GM04503 (cell line): ENCODE measurements at places on chromosomes 11 and 22.
A peak's percentile ranks its signal among the peaks of the same experiment; 100 is the strongest.

- no peak for DNase-seq
Observed at GRCh38 chr11:69218271-69218682, 62.5 kb downstream of the SMIM38 start.

DNA sequence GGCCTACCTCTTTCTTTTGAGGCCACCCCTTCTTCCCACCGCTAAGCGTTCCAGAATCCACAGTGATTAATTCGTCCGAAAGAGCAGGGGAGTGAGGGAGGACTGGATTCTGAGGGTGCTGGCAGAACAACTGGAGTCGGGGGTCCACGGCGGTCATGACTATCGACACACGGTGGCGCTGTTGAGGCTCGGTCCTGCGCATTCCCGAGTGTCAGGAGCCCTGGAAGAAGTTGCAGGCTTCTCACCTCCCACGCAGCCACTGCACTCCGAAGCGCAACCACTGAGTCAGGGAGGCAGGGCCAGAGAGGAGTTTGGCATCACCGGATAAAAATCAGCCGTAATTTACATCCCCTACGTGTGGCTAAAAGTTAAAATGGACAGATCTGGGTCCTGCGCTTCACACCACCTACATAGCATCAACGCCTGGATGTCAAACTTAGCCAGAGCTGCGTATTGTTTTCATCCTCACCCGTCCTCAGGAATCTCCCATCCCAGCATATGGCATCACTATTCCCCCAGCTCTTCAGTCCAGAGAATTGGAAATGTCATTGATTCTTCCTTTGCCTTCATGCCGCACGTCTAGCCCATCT is 10.7 kb upstream of the CTSF start:
- no peak for DNase-seq

DNA sequence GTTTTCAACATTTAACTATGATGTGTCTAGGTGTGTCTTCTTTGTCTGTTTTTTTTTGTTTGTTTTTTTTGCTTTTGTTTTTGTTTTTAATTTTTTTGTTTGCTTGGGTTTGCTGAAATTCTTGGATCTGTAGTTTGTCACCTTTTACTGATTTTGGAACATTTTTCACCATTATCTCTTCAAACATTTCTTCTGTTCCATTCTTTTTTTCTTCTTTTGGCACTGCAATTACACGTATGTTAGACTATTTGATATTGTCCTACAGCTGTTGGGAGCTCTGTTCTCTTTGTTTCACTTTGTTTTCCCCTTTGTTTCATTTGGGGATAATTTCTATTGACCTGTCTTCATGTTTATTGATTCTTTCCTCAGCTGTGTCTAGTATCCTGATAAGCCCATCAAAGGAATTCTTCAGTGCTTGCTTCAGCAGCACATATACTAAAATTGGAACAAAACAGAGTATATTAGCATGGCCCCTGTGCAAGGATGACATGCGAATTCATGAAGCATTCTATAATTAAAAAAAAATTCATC is 60.8 kb downstream of the KREMEN1 start:
- no peak for DNase-seq

DNA sequence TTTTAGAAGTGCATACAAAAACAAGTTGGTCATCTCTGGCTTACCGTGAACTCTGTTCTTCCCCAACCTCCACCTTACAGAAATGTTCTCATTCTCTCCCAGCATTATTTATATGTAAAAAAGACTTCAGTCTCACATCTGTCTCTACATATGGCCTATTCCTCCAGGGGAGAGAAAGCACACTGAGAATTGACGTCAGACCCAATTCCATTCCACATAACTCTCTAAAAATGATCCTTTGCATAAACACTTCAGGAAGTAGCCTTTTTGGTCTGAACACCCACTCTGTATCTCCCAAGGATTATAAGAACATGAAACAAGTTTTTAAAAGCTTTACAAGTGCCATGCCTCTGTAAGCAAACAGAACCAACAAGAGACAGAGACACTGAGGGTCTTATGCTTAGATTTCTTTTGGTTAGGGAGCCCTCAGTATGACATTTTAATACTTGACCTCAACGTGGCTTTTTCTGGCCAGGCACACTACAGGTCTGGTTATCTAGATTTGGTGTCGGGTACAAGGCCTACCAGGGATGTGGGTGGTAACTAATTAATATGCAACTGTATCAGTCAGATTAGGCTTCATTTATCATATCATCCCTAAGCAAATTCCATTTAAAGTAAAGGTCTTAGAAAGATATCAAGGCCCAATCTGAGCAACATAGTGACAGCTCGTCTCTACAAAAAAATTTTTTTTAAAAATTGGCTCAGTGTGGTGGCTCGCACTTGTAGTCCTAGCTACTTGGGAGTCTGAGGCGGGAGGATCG is 48.5 kb upstream of the PPP2R1B start:
- no peak for DNase-seq

GRCh38 chr22:50014655-50015401 is 2.3 kb upstream of the IL17REL start:
- DNase-seq, result no peak

- no peak for DNase-seq
Observed at GRCh38 chr22:46183733-46184132, 33.4 kb downstream of the PPARA start.

- no peak for DNase-seq
Observed at GRCh38 chr22:37010976-37011375, 8.3 kb downstream of the TST start.

- DNase-seq, result no peak
Observed at GRCh38 chr11:117832511-117832910, 8.0 kb upstream of the FXYD2 start.

GRCh38 chr11:115132436-115133228 is 371.6 kb downstream of the CADM1 start:
- DNase-seq, result no peak

DNA sequence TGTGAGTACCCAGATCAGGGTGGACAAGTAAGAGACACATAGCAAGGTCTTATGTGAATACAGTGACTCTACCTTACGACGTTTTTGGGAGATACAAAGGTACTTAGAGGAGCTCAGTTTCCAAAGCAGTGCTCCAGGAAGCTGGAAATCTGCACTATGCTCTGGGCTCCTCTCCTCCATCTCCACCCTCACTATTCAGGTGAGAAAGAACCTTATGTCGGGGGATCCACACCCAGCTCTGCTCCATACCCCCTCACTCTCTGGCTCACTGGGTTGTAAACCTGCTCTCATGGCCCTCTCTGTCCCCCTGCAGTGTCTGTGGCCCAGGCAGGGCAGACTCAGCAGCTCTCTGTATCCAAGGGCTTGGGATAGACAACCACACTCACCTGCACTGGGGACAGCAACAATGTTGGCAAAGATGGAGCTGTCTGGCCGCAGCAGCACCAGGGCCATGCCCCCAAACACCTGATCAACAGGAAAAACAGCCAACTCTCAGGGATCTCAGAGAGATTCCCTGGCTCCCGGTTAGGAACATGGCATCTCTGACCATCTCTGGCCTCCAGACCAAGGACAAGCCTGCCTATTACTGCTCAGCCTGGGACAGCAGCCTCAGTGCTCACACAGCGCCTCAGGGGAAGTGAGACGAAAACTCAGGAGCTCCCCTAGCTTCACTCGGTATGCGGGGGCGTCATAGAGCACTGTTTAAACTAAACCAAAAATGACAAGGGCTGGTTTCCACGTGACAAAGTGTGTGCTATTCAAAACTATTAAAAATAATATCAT is 60.9 kb upstream of the TOP3B start:
- no peak for DNase-seq

DNA sequence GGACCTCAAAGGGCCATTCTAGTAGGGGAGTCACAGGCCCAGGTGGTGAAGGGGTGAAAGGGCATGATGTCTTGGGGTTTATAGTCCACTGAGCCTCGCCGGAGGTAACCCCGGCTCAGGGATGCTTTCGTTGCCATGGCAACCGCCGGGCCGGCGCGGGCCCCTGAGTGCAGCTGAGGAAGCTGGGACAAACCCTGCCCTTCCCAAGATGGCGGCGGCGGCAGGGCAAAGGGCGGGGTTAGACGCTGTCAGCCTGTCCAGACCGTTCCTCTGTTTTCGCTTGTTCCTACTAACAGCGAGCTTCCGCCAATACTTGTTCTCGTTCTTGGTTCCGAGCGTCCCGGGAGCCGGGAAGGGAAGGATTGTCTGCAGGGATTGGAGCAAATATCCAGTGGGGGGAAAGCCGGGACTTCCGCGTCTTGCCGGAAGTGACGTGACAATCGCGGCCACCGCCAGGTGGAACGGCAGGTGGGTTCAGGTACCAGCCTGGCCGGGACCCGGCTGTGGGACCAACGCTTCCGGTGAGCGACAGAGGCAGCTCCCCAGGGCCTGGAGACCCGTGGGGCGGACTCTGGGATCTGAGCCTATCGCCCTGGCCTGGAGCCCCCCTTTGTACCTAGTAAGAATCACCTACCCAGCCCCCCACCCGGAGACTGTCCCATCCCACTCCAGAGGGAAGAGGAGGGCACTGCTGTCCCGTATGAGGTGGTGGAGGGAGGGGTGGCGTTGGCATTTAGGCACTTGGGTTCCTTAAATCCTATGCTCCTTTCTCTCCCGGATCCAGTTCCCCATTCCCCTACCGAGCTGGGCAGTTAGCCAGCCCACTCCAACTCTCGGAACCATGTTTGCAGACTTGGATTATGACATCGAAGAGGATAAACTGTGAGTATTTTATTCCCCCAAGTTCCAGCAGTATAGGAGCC is at the start of gene PICK1:
TSS of gene PICK1 (plus strand) at position 436 of the 923 bp plus-strand sequence. CDS start at position 842, 406 bp downstream.
- peak; percentile 71 for DNase-seq

- no peak for DNase-seq
Observed at GRCh38 chr11:69030301-69030700, 17.3 kb upstream of the MRGPRF start.

- DNase-seq, result no peak
Observed at GRCh38 chr22:39705386-39705785, 134.8 kb downstream of the CACNA1I start.
